Neural crest cell (in vitro differentiated cells): ENCODE measurements at places on chromosomes 7 and 10.

DNA sequence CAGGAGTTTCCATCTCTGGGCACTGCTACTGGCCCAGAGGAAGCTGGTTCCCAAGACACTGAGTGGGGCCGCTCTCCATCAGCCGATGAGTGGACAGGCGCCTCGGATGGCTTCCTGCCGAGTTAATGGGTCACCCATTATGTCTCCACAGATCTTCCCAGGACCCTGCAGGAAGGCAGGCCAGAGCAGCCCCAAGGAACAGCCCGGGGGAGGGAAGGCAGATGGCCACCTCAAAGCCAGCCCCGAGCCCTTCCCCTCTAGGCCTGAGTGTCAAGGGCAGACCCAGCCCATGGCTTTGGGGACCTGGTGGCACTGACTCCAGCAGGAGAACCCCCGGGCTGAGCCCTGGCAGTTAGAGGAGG is 3.4 kb upstream of the LFNG start:
- no peak for DNase-seq

GRCh38 chr10:21171197-21171935 is 274.3 kb upstream of the NEBL start:
- DNase-seq, result no peak

- DNase-seq, result no peak
Observed at GRCh38 chr10:24561453-24561852, 162.2 kb downstream of the ARHGAP21 start.

- DNase-seq, result no peak
Observed at GRCh38 chr10:47076949-47077361, 165.7 kb downstream of the PTPN20 start.

DNA sequence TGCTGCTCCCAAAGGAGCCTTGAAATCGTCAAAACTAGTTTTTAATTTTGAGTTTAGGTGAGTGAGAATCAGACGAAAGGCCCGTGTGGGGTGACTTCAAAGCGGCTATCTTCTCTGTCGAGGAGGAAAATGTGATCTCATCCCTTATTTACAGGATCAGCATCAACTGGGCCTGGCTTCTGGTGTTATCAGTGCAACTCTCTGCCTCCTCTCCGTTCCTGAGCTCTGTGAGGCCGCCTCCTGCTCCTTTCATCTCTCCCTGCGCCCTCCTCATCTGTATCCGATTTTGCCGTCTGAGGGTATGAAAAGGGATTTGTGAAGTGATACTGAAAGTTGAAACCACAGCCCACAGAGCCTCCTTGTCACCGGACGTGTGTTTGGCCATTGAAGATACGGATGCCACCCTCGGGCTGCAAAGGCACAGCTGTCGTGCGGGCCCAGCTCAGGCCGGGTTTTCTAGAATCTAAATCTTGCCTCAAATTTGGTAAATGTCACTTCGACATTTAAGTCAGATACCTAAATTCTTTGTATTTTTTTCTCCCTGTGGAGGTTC is 408.7 kb upstream of the ADARB2 start:
- DNase-seq, result no peak
